Dermis microvascular lymphatic vessel endothelial cell (primary cell): ENCODE measurements at places on chromosomes 16 and 17. TPM values are rescaled to one million over a fixed set of nuclear protein-coding genes. Genes with fewer than 3 reads are reported as not detected.

The ZNF19 gene
- total RNA-seq, result 1.3 TPM in 2 replicates

The DNAJA2 gene
- total RNA-seq, result 57.0 and 62.6 TPM in 2 replicates

GRCh38 chr17:34401165-34401564, 38.1 kb upstream of the CCL1 start:
- no peak for DNase-seq

DNA sequence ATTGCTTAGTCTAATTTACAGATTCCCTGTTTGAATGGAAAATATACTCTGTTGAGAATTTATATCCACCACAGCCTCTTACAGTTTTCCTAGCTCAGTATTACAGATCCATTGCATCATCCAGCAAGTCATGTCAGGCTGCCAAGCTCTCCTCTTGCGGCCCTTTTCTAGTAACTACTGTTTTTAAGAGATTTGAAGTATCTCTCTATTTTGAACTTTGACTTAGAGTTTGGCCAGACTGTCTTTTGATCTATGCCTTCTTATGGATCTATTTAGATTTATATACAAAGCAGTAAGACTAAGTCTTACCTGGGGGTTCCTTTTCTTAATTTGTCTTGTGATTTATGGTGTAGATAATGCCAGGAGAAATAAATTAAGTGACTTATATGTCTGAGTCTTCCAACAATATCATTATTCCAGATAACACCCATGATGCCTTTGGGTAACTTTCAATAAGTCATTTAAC, 53.1 kb upstream of the ABCC11 start:
- DNase-seq, result no peak

- DNase-seq, result no peak
These were observed at the start of gene USP43 for GRCh38 chr17:9644910-9645751. Gene USP43, plus strand, starts transcription at chr17:9645517. Its CDS starts 116 bp downstream, at chr17:9645633.

- no peak for DNase-seq
These were observed 56.0 kb upstream of the SMURF2 start for GRCh38 chr17:64718058-64718457.

The HEATR9 gene
- not detected in 2 replicates for total RNA-seq

The OGFOD3 gene
- 24.1 and 25.9 TPM in 2 replicates for total RNA-seq
